ENCODE measurements at places on chromosomes 11 and 22.

- DNase-seq, result no peak
These were observed 119.3 kb upstream of the OR9Q1 start for GRCh38 chr11:57904376-57904775.

GRCh38 chr22:17741866-17742526, 32.3 kb downstream of the BID start:
- DNase-seq, result no peak

- DNase-seq, result no peak
These were observed 76.1 kb upstream of the PAX6 start for GRCh38 chr11:31887180-31887579.

DNA sequence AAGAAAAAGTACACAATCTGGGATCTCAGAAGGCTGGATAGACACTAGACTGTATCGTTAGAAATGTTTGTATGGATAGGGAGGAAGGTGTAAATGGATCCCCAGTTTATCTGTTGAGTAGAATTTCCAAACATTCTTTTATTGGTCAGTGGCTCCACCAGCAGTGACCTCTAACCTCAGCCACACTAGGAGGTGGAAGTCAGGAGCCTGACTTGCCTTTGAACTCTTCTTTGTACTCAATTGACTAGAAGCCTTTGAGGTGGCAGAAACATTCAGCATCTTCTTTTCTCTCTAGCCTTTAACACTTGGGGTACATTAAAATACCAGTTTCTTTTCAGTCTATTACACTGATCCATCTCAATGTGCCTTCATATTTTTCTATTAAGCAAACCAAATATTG, 39.1 kb downstream of the EXT2 start:
- no peak for DNase-seq

DNA sequence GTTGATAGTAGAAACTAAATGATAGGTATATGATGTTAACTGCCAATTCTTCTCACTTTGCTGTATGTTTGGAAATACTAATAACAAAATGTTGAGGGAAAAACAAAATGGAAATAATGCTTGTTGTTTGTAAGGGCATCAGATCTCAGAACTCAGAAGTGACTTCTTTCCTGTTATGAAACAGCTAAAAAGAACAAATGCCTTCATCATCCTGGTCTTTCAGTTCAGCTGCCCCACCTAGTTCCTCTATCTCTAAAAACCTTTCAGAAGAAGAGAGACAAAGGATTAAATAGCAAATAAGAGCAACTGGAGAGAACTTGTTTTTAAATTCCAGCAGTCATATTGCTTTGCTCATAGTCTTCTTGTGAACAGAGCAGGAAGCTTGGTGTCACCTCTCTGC, 345.3 kb upstream of the NCAM1 start:
- DNase-seq, result no peak

DNA sequence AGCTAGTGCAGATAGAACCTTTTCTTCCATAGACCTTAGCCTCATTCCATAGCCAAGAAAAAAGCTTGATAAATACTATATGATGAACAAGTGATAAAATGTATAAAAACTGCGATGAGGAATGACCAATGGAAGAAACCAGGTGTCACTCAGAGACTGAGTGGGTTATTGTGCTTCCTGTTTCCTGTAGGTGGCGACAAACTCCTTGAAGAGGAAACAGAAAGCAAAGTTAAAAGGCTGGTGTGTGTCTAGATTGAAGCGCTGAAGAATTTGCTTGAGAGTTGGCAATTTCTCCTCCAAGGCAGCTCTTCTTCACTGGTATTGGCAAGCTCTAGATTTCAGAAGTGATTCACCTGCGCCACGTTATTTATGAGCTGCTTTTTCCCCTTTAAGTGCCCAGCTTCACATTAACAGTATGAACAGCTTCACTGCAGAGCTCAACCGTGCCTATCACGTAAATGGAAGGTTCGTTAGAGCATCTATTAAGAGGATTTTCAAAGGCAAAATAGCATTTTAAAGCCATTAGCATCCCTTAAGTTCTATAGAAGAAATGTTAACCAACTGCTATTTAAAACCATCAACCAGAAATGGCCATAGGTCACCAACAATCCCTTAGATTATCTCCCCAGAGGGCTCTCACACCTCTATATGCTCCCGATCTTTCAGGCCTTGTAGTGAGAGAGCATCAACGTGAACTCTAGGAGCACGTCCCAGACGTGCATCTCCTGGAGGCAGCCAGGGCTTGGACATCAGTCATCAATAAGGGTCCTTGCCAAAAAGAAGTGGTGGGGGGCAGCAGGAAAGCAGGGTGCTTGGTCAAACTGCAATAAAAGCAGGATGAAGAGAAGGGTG, 179.4 kb downstream of the CADM1 start:
- no peak for DNase-seq

DNA sequence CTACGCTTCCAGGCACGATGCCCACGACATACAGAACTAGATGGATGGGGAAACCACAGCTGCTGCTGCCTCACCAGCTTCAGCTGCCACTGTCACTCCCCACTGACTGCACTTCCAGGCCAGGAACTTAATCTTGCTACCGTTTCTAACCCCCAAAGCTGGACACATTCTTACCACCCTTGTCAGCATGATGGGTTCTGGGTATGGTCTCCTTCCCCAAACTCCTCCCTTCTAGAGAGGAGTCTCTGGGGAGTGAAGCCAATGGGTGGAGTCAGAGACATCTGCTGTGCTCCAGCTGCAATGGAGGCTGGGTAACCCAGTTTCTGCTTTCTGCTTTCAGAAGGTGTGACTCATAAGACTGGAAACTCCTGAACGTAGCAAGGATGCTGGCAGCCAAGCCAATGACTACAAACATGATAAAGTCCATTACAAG, 87.0 kb upstream of the THY1 start:
- no peak for DNase-seq

DNA sequence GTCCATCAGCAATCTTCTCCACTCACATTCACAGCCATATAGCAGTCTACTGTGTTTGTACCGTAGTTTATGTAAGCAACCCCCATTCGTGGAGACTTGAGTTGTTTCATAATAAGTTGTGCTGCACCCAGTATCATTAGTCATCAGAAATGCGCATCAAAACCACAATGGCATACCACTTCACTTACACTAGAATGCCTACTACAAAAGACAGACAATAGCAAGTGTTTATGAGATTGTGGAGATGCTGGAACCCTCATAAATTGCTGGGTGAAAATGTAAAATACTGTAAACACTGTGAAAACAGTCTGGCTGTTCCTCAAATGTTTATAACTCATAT, 133.3 kb downstream of the ATXN10 start:
- DNase-seq, result no peak

DNA sequence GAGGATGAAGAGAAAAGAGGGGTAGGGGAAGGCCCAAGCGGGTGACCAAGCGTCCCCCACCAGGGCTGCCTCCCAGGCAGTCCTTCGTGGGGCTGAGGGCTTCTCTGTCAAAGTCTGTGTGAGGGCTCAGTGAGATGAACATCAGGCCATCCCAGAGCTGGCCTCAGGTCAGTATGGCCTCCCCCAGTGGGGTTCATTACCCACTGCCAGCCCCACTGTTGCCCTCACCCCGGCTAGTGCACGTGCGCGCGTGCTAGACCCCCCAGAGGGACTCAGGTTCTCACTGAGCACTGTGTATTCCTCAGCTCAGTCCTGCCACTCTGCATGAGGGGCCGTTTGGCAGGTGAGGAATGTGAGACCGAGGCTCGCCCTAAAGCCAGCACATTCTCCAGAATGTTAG, 3.3 kb downstream of the KDELR3 start:
- DNase-seq, result no peak

GRCh38 chr22:30667107-30667493, 575 bp downstream of the DUSP18 start:
- no peak for DNase-seq

- DNase-seq, result no peak
These were observed 583 bp downstream of the MRPL23 start for GRCh38 chr11:1947592-1948237.

GRCh38 chr22:50600967-50601668, 525 bp downstream of the MAPK8IP2 start:
- no peak for DNase-seq

DNA sequence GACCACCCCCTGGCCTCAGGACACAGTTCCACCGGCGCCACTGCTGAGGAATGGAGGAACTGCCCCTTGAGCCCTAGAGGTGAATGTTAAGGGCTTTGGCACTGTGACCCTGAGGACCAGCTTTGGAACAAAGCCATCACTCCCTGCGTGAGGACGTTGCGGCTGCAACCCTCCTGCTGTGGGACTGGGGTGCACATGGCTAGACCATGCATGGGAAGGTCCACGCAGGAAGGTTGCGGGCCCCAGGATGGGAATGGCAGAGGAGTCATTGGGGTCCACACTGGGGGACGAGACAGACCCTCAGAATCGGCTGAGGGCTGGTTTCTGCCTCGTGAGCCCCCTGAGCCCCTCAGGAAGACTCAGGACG, 6.4 kb upstream of the ADORA2A start:
- no peak for DNase-seq

GRCh38 chr22:20131597-20131858, at the start of gene ZDHHC8:
TSS of gene ZDHHC8 (plus strand) at chr22:20131804. CDS start at chr22:20131948, 144 bp downstream.
- no peak for DNase-seq

GRCh38 chr22:44373234-44373633, 60.5 kb upstream of the SHISAL1 start:
- no peak for DNase-seq

DNA sequence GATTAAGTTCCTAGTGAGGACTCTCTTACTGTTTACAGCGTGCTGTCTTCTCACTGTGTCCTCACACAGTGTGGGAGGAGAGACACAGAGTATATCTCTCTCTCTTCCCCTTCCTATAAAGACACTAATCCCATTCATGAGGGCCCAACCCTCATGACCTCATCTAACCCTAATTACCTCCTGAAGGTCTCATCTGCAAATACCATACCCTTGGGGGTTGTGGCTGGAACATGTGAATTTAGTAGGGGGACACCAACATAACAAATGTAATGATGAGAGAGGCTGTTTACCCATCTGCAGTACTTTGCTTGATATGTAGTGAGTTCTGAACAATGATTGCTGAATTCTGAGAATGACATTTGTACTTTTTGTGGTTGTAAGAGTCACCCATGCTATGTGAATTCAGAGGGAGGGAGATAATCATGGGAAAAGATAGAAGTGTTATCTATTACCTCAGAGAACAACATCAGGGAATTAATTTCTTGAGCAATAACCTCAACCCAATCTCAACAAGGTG, 4.9 kb upstream of the OR52W1 start:
- DNase-seq, result no peak

DNA sequence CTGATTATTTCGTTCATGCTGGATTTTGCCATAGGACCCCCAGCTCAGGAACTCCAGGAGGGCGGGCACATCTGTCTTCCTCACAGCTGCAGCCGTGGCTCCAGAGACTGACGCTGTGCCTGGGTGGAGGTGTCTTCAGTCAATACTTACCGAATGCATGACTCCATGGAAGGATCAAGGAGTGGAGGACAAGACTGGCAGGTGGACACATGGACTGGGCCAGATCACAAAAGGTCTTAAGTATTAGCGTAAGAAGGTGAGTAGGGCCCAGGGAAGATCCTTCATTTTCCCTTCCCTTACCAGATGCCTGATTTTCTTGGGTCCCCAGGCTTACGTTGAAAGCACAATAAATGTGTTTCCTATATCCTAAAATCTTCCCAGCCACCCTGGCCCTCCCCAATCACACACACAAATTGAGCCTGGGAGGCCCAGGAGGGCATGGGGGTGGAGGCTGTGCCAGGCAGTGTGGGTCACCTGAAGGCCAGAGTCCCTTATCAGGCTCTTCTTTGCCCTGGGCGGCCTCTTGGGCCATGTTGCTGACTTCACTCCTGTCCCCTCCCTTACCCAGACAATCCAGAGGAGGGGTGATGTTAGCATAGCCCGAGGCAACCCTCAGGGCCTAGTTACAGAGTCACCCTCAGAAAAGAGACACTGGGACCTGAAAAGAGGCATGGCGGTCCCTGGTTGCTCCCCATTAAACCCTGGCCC, 56.4 kb downstream of the CYTH4 start:
- no peak for DNase-seq

DNA sequence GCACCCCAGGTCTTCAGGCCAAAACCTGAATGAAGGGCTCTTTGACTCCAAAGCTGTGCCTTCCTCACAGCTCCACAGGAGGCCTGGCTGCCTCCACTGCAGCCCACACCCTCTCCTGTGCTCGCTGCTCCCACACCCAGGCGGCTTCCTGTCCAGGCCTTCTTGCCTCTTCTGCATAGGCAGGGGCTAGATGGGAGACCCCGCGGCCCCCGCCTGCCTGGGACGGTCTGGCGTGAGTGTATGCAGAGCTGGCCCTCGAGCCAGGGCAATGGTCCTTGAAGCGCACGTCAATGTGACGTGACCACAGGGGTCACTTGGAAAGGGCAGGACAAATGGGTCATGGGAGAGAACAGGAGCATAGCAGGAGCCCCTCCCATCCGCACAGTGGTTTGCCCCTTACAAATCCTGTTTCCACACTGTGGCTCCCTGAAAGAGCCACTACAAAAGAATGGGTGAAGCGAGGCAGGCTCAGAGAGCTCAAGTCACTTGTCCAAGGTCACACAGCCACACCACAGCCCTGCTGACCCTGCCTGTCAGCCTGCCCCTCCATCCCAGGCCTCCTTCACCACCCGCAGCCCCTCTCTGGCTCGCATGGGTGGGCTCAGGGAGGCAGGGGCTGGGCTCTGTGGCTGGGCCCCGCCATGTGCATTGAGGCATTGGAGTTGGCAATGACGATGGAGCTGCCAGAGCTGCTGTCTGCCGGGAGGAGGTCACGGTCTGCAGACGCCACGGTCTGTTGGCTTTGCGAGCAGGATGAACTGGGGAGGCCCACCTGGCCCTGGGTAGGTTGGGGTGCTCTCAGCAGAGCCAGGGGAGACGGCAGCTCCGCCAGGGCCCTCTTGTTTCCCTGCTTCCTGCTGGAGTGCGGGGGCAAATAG, 71.2 kb upstream of the WNT11 start:
- no peak for DNase-seq

Data from NCI-H524 treated with DMSO at 0.1 percent for 48 hours (cell line).